ENCODE measurements at places on chromosomes 13 and 19.

DNA sequence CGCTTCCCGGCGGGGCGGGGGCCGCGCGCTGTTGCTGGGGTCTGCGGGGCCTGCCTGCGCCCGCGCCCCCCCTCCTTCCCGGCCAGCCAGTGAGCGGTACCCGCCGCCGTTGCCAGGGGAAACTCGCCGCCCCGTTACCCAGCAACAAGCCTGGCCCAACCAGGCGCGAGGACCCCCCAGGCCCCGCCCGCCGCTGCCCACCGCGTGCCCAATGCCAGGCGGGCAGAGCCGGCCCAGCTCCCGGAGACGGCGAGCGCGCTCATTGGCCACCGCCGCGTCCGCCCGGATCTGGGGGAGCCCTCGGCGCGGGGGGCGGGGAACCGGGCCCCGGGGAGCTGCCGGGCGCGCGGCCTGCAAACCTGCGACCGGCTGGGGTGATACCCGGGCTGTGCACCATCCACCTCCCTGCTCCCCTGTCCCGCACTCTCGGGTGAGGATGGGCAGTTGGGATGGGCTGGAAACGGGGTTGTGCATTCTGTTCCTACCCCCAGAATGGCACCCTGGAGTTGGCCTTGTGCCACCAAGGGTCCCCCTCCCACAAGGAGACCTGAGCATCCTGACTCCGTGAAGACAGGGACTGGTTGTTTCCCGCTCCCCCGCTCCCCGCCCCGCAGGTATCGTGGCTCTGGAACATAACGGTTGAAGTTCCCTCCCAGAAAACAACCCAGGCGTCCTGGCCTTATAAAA lies 8.8 kb upstream of the BBC3 start:
- DNase-seq, result peak; percentile 92

DNA sequence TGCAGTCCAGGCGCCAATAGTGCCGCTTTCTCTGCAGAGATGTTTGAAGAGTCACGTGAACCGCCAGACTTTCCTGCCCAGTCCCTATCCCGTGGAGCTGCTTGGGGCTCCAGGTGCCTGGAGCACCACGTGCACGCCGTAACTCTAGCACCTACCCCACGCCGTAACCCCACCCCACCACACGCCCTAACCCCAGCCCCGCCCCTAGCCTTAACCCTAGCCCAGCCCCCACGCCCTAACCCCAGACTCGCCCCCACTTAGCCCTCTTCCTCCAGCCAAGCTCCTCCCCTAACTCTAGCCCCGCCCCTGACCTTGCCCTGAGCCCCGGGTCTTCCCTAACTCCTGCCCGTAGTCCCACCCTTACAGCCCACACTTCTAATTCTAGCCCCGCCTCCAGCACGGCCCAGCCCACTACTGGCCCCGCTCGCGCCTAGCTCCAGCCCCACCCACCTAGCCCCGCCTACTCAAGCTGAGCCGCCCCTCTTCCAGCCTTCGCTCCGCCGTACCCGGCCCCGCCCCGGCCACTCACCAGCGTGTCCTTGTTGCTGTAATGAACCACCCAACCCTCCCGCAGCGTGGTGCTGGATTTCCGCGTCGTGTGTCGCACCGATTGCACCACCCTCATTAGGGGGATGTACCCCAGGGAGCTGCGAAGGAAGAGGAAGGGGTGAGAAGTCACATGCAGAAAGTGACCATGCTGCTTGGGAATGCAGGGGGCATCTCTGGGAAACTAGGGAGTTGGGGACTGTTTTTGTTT lies 19.5 kb downstream of the PRKD2 start:
- DNase-seq, result peak; percentile 96

DNA sequence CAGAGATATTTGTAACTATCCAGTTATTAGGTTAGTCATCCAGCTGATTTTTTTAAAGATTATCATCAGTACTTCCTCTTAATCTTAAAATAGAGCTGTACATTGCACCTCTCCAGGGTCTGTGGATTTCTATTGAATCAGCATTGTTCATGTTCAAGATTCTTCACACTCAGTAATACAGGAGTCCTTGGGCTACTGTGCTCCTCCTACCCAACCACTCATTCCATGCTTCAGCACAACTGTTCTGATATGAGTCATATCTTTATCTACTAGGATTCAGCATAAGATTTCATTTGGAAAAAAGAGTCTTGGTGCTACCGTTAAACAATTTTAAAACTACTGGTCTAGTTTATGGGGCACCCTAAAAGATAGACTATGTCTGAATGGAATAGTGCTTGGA lies 357.8 kb downstream of the DCT start:
- no peak for DNase-seq

GRCh38 chr19:7552781-7553180 lies 17.3 kb downstream of the PNPLA6 start:
- DNase-seq, result no peak

- DNase-seq, result no peak
Observed at GRCh38 chr13:22765547-22765946, 415.2 kb upstream of the SGCG start.

GRCh38 chr19:54523403-54523802 lies 20.8 kb downstream of the LAIR2 start:
- DNase-seq, result no peak

- DNase-seq, result no peak
Observed at GRCh38 chr13:58619396-58620113, 988.0 kb downstream of the PCDH17 start.

- no peak for DNase-seq
Observed at GRCh38 chr13:20387441-20387971, 138.2 kb downstream of the CRYL1 start.

DNA sequence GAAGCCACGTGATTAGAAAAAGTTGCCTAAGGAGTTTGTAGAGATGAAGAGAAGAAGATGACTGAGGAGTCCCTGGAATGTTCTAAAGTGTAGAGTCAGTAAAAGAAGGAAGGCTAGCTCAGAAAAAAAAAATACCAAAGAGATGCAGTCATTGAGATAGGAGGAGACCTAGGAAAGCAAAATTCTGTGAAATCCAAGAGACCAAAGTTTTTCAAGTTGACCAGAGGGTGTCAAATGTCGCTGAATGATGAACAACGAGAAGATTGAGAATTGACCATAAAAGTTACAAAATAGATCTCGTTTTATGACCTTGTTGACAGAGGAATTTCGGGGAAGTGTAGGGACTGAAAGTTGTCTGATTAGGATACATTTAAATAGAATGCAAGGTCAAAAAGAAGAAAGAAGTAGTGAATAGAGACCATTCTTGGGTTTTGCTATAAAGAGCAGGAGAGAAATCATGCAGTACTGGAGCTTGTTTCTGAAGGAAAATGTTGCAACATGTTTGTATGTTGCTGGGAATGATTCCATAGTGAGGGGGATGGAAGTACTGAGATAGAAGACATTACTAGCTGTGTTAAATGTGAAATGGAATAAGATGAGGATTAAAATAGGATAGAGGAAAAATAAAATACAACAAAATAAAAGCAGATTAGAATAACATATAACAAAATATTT lies 30.2 kb upstream of the HTR2A start:
- DNase-seq, result no peak

GRCh38 chr19:46950526-46951170 lies 69.0 kb upstream of the NPAS1 start:
- DNase-seq, result no peak

DNA sequence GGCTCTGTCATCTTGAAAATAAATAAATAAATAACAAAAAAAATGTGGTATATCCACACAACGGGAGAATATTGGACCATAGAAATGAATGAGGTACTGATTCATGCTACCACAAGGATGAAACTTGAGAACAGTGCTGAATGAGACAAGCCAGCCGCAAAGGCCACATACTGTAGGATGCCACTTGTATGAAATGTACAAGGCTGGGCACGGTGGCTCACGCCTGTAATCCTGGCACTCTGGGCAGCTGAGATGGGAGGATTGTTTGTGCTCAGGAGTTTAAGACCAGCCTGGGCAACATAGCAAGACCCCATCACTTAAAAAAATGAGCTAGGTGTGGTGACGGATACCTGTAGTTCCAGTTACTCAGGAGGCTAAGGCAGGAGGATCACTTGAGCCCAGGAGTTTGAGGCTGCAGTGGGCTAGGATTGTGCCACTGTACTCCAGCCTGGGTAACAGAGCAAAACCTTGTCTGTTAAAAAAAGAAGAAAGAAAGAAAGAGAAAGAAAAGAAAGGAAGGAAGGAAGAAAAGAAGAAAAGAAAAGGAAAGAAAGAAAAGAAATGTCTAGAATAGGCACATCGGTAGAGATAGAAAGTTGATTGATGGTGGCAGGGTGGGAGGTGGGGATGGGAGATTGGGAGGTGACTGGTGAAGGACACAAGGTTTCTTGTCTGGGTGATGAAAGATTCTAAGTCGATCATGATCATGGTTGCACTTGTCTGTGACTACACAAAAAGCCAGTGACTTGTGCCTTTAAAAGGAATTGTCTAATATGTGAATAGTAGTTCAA lies 20.3 kb downstream of the HPN start:
- no peak for DNase-seq

- DNase-seq, result no peak
Observed at GRCh38 chr13:39895254-39895653, 239.8 kb downstream of the COG6 start.

GRCh38 chr19:4889034-4889815 lies 13.5 kb downstream of the ARRDC5 start:
- DNase-seq, result no peak

- peak; percentile 41 for DNase-seq
Observed at GRCh38 chr13:50714891-50715290, 128.6 kb downstream of the DLEU7 start.

DNA sequence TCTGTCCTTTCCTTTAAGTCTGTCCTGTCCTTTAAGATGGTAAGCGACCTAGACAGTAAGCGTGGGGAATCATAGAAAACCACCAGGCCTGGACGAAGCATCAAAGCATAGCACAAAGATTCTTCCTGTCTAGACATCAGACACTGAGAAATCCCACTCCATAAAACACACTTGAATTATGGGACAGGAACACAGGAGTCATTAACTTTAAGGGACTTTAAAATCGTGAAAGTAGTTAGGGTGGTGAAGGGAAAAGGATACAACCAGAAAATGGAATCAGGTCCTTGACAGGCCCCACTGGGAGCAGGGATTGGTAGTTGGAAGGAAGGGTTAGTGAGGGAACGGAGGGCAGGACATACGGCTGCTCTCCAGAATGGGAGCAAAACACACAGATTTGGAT lies 31.6 kb upstream of the C1QTNF9 start:
- no peak for DNase-seq

DNA sequence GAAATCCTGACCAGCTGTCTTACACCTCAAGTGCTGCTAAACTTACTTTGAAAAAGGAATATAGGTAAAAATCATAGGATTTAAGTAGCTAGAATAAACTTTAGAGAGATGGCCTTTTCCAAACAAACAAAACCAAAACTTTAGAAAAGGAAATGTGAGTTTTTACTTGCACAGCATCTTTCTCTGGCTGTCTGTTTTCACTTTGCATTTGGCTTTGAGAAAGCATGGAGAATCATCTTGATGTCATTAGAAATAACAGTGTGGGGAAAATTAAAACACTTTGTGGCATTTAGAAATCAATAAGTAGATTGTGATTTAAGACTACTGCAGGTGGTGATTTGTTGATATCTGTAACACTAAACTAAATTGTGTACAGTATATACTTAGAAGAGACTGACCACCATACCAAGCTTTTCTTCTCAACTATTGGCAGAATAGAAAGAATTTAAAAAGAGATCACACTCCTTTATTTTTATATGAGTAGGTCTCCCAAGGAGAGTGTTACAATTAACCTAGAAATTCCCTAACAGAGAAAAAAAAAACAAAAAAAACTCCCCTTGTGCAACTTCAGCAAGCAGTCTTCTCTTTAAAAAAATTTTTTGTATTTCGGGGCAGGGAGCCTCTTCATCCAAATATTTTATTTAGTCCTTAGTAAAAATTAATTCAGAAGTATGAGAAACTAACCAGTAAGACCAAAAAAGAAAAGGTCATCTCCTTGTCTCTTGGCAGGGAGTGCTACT lies 6.1 kb downstream of the WDFY2 start:
- DNase-seq, result no peak

GRCh38 chr19:46629546-46630025 lies 4.7 kb upstream of the PTGIR start:
- DNase-seq, result no peak

- no peak for DNase-seq
Observed at GRCh38 chr19:55315956-55316525, 9.1 kb downstream of the TMEM150B start.

- DNase-seq, result no peak
Observed at GRCh38 chr13:19861762-19862161, 1.7 kb downstream of the ZMYM5 start.

GRCh38 chr13:38784036-38784880 lies 97.4 kb downstream of the FREM2 start:
- DNase-seq, result no peak

- no peak for DNase-seq
Observed at GRCh38 chr13:99995589-99996380, 14.2 kb downstream of the ZIC2 start.

- DNase-seq, result no peak
Observed at GRCh38 chr19:50563597-50563996, 4.6 kb downstream of the LRRC4B start.

- no peak for DNase-seq
Observed at GRCh38 chr19:38557205-38557799, 60.5 kb downstream of the MAP4K1 start.

- DNase-seq, result no peak
Observed at GRCh38 chr13:41985788-41986508, 25.0 kb upstream of the VWA8 start.

- no peak for DNase-seq
Observed at GRCh38 chr13:94706843-94707399, 5.4 kb downstream of the SOX21 start.

DNA sequence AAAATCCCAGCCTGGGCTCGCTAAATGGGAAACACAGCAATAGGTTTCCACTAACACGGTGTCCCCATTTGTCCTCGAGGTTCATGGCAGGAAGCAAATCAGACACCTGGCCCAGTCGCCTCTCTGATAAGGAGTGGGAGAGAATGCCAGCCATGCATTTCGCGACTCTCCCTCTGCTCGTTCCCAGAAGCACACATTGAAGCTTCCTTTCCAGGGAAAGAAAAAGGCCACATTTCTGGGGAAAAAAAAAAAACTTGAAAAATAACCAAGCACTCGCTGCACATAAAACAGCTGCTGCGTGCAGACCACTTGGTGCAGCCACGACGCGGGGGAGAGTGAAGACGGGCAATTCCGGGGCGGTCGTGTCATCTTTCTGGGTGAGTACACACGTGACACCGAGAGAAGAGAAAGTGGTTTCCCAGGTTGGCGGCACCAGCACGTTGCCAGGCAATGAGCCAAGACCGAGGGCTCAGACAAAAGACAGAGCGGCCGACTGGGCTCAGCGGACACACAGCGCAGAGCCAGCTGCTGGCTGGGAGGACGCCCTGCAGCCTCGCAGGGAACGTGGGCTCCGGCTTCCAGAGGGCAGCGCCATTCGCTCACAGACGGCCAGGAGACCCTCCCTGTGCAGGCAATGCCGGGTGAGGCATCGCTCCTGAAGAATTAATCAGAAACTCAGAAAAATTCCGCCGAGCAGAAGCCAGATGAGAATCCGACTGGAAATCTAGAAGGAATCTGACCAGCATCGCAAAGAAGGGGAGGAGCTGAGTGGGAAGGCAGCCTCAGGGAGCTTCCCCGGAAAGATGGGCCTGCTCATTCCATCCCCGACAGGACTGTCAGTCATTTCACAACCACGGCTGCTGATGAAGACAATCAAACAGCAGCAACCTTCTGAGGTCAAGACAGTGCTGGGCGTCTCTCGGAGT lies 83.2 kb upstream of the IRS2 start:
- DNase-seq, result peak; percentile 83

Data from upper lobe of left lung (tissue), 6 donors.